ENCODE measurements at places on chromosomes 3 and 15.

GRCh38 chr3:138971766-138972320 lies 24.8 kb downstream of the FOXL2NB start:
- DNase-seq: no peak

DNA sequence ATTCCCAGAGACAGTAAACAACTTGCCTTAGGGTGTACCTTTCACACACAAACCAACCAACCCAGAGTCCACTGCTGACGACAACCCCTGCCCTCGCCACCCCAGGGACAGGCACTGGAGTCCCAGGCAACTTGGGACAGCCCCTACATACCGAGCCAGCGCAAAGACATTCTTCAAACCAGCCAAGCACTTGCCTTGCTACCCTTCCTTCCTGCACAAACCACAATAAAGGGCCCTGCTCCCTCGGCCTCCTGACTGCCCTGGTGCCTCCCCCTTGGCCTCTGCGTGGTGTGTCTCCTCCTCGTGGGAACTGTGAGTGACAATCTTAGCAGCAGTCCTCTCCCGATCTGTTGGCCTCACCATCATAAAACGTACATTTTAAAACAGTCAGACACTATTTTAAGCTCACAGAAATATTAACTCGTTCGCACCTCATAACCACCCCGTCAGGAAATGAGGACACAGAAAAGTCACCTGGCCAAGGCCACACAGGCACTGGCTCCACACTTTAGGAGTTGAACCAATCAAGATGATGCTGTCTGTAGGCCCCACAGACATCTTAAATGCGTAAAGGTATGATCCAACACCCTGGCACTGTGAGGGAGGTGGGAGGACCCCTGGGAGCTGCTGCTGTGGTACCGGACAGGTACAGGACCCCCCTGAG lies 113.8 kb downstream of the ADCY5 start:
- no peak for DNase-seq

- DNase-seq: no peak
Observed at GRCh38 chr15:73982222-73982962, 9.7 kb downstream of the STOML1 start.

DNA sequence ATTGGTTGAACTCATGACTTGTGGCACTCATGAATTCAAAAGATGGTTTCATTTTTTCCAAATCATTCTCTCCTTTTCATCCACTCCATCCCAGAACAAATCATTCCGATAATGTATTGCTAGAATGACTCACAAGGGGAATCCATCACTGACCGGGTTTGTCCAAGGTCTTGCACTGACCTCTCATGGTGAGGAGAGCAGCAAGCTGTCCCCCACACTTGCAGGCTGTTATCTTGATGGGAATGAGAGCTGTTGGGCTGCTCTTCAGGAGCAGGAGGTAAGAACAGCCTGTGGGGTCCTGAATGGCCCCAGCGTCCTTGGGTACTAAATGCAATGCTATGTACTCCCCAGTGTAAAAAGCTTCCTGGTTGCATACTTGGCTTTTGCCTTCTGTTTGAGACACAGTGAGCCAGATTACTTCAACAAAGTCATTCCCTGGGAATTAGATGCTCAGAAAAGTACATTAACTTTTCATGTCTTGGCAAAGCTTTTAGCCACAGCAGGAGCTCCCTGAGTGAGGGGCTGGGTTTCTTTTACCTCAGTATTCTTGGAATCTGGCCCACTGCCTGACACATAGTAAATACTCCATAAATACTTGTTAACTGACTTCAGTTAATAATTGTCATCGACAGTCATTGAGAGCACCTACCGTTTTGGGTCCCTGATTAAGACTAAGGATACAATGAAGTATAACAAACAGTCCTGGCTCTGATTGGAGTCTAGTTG lies 24.1 kb downstream of the CCNL1 start:
- DNase-seq: no peak

DNA sequence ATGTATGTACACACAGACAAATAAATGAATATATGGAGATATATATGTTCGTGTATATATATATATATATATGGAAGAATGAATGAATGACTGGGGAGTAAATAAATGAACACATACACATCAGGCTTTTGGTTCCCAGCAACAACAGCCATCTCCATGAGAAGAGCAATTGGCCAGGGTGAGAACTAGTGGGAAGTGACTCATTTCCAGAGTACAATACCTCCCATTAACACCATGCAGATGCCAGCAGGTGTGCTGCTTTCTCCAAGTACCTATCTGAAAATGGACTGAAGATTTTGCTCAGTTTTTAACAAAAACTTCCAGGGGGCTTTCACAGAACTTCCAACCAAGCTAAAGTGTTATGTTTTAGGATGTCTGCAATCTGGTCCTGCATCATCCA lies 179.8 kb upstream of the SLC2A2 start:
- DNase-seq: no peak

- DNase-seq: no peak
Observed at GRCh38 chr15:36885771-36886170, 214.6 kb downstream of the MEIS2 start.

DNA sequence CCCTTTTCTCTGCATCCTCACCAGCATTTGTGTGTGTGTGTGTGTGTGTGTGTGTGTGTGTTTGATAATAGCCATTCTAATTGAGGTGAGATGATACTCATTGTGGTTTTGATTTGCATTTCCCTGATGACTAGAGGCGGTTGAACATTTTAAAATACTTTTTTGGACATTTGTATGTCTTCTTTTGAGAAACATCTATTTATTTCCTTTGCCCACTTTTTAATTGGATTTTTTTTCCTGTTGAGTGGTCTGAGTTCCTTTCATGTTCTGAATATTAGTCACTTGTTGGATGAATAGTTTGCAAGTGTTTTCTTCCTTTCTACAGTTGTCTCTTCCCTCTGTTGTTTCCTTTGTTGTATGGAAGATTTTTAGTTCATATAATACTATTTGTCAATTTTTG lies 54.3 kb upstream of the THSD4 start:
- no peak for DNase-seq

- no peak for DNase-seq
Observed at GRCh38 chr3:57234613-57235575, 7.4 kb downstream of the APPL1 start.

- no peak for DNase-seq
Observed at GRCh38 chr3:173753593-173753992, 356.0 kb downstream of the NLGN1 start.

DNA sequence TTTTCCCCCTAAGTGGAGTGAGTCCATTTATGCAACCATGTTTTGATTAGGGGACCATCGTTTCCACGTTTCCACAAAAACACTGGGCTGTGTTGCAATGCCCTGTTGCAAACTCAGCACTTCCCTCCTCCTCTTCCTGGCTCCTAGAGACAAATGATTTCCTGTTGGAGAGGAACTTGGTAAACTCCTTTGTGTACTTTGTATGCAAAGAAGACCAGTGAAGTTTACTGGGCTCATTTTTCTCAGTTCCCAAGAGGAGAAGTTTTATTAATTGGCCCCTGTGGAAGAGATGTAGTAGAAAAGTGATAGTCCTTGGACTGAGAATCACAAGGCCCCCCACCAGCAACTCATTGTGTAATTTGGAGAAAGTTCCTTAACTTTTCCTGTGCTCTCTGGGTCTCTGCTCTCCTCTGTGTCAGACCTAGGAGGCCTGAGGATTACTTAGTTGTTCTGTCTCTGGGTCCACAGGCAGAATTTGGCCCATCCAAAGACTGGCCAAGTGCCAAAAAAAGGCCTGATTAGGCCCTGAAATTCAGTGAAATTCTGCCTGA lies 95.0 kb downstream of the ATG7 start:
- DNase-seq: no peak

DNA sequence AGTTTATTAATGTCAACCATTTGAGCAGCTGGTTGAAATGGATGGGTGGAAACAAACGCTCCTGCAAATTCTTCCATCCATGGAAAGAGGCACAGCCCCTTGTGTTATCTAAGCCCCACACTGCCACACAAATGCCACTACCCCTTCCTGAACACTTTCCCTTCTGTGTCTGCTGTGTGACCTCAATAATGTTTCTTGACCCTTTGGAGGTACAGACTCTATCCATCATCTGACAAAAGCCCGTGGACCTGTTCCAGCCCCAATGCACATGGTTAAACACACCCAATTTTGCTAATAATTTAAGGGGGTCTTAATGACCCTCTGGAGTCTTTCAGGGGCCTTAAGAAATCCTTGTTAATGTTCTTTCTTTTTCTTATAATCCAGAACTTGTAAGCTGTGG lies 482.2 kb upstream of the CFAP20DC start:
- no peak for DNase-seq

GRCh38 chr3:111321786-111322185 lies 220.2 kb upstream of the CD96 start:
- DNase-seq: no peak

- no peak for DNase-seq
Observed at GRCh38 chr15:89123181-89123525, 34.9 kb downstream of the ABHD2 start.

- no peak for DNase-seq
Observed at GRCh38 chr3:67018789-67019526, 20.9 kb downstream of the KBTBD8 start.

DNA sequence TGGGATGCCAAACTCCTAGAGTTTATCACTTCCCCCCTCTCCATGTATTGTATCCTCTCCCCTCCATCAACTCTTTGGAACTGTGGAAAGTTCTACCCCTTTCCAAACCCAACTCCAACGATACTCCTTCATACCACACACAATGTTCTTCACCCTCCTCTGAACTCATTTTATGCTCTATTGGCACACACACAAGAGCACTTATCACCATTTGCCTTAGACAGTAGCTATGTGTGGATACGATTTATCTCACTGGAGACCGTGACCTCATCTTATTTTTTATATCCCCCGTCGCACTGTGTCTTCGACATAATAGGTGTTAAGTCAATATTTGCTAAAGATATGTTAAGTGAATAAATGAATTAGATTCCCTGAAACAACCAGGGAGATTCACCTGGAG lies 316.5 kb upstream of the PROK2 start:
- DNase-seq: no peak

DNA sequence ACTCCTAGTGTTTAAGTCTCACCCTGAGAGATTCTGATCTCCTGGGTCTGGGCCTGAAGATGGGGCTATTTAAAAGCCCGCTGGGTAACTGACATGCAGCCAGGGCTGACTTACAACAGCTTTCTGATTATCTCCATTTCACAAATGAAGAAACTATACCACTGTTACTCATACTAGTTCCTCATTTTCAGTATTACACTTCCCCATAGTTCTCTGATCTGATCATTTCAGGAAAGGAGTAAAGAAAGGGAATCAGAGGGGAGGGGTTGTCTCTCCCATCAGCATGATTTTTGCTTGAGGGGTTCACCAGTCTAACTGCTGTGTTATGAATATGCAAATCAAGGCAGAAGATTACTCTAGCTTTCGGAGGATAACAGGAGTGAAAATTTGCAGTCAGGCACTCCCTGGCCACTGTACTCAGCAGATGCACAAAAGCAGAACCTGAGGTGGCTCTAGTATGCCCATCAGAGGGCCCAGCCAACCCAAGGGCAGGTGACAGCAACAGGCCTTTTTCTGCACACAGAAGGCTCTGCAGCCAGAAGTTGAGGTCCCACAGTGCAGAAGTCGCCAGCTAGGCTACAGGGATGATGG lies 59.4 kb downstream of the DAPK2 start:
- no peak for DNase-seq

DNA sequence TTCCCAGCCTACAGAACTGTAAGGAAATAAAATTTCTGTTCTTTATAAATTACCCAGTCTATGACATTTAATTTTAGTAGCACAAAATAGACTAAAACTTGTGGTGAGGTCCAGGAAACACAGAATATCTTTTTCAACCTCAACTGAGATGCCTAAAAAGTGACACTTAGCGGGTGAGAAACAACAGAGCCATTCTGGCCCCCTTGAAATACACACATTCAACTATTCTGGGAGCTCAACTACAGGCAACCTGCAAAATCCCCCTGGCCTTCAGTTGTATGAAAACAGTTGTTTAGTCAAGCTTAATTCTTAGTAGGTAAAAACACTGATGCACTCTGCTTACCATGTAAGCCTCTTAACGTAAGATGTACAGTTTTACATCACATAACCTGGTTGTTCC lies 66.8 kb downstream of the ANKRD28 start:
- no peak for DNase-seq

- no peak for DNase-seq
Observed at GRCh38 chr3:123431658-123432324, 17.1 kb downstream of the ADCY5 start.

GRCh38 chr3:112391648-112392047 lies 58.7 kb downstream of the CD200 start:
- no peak for DNase-seq
